ENCODE measurements at places on chromosomes 5 and 9.

DNA sequence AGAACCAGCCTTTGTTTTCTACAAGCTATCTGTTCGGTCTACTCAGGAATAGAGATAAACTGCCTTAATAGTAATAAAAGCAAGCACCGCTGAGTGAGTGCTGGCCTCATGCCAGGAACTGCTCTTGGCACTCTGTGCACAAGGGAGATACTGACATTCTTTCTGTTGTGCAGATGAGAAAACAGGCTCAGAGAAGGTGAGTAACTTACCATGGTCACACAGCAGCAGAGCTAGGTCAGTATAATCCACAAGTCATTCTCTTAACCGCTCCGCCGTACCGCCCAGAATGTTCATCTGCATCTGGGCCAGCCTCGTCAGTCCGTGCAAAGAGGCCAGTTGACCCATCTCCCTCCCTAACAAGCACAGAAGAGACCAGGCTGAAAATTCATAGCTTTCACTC, 27.4 kb downstream of the QRFP start:
- DNase-seq: no peak

GRCh38 chr5:66966439-66966838, 230.2 kb downstream of the CD180 start:
- no peak for DNase-seq

DNA sequence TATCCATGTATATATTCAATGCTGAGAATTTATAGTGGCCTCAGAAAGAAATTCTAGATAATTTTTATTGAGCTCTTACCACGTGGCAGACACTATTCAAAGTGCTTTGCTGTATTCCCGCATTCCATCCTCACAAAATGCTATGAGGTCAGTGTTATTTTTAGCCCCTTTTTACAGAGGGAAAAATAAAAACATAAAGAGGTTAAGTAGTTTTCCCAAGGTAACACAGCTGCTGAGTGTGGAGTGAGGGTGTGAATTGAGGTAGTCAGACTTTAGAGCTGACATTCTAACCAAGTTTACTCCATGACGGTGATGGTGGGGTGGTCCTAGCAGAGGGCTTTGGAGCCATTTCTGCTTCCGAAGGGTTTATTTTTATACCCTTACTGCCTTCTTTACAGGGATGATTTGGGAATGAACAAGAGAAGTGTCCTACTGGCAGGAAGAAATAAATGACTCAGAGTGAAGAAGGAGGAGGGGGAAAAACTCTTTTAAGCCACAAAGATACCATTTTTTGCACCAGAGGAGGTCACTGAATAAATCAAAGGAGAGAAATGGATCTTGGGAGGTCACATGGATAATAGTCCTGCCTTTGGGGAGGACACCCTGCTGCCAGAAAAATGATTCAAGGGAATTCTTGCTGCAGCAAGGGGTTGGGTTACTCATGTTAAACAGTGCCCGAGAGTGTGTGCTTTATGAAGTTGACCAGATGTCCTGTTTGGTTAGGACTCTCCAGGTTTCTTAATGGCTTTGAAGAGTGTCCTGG, 76.1 kb downstream of the HMHB1 start:
- no peak for DNase-seq

GRCh38 chr5:107381189-107381856, 289.4 kb downstream of the EFNA5 start:
- DNase-seq: no peak

- DNase-seq: no peak
Observed at GRCh38 chr9:88237479-88237961, 99.2 kb upstream of the SPATA31C2 start.

- no peak for DNase-seq
Observed at GRCh38 chr9:30732060-30732459, 1652.4 kb upstream of the ACO1 start.

GRCh38 chr9:86909388-86909787, 37.9 kb downstream of the GAS1 start:
- no peak for DNase-seq

- DNase-seq: no peak
Observed at GRCh38 chr9:99197987-99198386, 23.8 kb downstream of the ALG2 start.

- no peak for DNase-seq
Observed at GRCh38 chr5:124235576-124235975, 510.9 kb downstream of the ZNF608 start.

DNA sequence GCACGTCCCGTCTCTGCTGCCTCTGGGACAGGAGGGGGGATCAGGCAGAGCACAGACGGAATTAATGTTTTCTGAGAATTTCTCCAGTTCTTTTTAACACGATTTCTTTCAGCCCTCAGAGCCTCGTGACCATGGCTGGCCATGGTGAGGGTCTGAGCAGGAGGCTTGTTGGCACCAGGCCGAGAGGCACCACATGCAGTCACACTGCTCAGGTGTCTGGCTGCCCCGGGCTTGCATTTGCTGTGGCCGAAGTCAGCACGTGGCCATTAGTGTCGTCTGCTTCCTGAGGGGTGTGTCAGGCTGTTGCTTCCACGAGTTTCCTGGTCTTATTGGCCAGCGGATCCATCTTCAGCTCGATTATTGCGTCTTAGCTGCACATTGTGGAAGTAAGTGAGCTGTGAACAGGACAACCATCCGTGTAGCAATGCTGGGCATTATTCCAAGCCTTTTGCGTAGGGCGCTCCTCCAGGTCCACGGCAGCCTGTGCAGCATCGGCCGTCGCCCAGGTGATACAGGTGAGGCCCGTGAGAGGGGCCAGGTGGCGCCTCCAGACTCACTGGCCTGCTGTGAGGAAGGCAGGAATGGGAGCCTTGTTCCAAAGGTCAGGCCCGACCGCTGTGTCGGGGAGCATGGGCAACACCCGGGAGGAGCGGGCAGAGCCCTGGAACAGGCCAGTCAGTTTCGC, 114.2 kb upstream of the CACNA1B start:
- no peak for DNase-seq

Measured in activated CD4-positive, CD25-positive, alpha-beta regulatory T cell treated with anti-CD3 and anti-CD28 coated beads, Interleukin-2, amount 50 U/mL, for 16 hours (primary cell).